NK-92 treated with Interleukin-12 subunit alpha and Interleukin-12 subunit beta, amount 100 ng/mL, for 24 hours (cell line): ENCODE measurements at places on chromosomes 12 and 14.

DNA sequence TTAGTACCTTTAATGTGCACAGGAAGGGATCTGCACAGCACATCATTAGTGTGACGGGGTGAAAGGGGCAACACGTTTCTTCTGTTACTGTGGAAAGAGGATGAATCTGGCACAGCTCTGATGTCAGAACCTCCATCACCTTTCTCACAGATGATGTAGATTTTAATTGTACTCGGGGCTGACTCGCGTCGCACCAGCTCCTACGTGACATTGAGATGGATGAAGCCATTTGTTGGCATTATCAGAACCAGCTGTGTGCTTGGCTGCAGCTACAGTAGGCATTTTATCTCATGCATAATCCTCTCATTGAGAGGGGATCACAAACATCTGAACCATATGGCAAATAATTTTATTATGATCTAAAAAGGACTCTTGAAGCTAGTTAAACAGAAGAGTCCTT, 173.6 kb downstream of the PDZRN4 start:
- DNase-seq, result no peak

- DNase-seq, result no peak
Observed at GRCh38 chr14:64764641-64765520, 60.7 kb downstream of the PLEKHG3 start.

DNA sequence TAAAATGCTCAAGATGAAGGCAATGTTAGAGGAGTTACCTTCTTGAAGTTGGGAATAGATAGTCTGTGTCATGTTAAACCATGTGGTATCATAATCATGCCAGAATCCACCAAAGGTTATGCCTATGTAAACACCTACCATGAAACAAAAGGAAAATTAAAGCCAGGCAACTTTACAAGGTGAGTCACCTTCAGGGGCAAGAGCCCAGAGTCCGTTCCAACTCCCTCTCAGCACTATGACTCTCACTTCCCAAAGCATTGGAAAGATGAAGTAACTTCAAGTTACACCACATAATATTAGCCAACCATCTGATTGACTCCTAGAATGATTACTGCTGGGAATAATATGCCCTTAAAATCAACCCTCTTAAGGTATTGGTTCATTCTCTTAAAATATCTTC, 38.5 kb downstream of the CATSPERB start:
- no peak for DNase-seq

DNA sequence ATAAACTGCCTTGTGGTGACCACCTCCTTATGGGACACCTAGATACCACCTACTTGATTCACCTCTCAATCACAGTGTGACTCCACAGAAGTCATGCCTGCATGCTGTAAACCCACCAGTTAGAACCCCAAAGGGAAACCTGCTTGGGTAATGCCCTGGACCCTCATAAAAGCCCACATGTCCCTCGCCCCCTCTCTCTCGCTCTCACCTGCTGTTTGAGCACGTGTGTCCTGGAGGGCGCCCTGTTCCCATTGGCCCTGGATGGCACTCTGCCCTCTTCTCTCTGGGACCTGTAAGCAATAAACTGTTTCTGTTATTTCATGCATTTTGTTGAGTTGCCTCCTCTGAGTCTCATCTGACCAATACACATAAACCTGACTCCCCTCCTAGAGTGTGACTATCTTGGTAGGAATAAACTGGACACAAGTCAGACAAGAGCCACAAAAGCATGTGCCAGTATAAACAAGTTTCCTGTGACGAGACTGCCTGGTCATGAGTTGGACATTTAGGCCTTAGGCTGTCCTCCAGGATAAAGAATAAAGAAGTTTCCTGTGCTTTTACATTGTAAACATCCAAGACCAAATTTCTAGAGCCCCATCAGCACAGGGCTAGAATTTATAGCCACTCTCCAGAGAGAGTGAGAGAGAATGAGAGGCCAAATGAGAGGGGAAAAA, 8.6 kb downstream of the IFI27L2 start:
- no peak for DNase-seq

- DNase-seq, result no peak
Observed at GRCh38 chr12:19301223-19301622, 138.1 kb upstream of the AEBP2 start.
